Lung (tissue), 17 donors: ENCODE measurements at places on chromosomes 7 and 10.

DNA sequence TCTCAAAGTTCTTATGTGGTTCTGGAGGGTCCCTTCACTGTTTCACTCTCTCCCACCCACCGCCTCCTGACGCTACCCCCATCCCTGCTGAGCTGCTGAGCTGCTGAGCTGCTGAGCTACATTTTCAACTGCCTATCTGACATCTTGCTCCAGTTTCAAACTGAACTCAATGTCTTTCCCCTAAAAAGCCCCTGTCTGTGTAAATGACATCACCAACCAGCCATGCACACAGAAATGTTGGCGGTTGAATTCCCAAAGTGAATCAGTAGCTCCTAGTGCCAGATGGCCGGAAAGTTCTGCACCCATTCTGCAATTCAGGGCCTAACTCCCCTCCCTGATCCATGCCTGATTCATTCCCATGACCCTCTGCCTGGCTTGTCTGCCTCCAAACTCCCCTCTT lies 71.2 kb downstream of the WNT2 start:
- DNase-seq = no peak

- no peak for DNase-seq
Observed at GRCh38 chr10:119445935-119446317, 96.6 kb downstream of the RGS10 start.

- DNase-seq = no peak
Observed at GRCh38 chr10:103669243-103669929, 175.9 kb downstream of the NEURL1 start.

DNA sequence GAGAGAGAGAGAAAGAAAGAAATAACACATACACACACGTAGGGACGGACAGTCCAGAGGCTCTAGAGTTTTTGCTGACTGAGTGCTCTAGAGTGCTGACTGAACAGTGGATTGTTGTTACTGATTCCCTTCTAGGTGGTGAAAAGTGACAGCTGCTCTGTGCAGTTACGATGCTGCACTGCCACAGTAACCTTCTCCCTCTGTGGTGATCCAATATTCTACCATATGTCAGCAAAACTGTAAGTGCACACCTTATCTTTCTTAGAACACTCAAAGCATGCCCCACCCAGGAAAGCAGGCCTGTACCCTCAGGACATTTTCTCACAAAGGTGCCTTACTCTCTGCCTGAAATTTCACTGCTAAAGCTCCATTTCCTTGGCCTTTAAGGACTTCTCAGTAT lies 1023.5 kb downstream of the TYW1 start:
- no peak for DNase-seq

DNA sequence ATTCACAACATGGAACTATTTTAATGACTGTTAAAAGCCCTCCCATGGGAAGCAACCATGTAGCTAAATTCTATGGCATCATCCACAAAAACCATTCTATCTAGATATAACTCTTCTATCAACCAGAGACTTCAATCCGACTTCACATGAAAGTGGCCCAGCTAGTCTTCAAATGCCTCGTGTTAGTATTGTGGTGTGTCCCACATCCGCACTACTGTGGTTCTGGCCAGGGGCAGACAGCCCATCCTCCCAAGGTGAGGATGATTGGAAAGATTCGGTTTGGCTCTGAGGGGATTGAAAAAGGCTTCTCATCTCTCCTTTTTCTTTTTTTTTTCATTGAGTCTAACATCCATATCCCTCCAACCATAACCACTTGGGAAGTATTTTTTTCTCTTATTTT lies 253.0 kb upstream of the KLF6 start:
- no peak for DNase-seq
